ENCODE measurements at places on chromosomes 16 and 17.

GRCh38 chr17:62649570-62649969, 22.1 kb downstream of the MRC2 start:
- DNase-seq, result no peak

GRCh38 chr17:50280068-50280467, 5.8 kb downstream of the TMEM92 start:
- no peak for DNase-seq

- no peak for DNase-seq
Observed at GRCh38 chr17:4019275-4019674, 55.0 kb upstream of the ATP2A3 start.

- no peak for DNase-seq
Observed at GRCh38 chr16:89014403-89015230, 37.6 kb upstream of the CBFA2T3 start.

GRCh38 chr16:20740007-20740883, 1.4 kb downstream of the THUMPD1 start:
- DNase-seq, result no peak

GRCh38 chr17:1058423-1059130, 61.6 kb downstream of the TIMM22 start:
- no peak for DNase-seq

DNA sequence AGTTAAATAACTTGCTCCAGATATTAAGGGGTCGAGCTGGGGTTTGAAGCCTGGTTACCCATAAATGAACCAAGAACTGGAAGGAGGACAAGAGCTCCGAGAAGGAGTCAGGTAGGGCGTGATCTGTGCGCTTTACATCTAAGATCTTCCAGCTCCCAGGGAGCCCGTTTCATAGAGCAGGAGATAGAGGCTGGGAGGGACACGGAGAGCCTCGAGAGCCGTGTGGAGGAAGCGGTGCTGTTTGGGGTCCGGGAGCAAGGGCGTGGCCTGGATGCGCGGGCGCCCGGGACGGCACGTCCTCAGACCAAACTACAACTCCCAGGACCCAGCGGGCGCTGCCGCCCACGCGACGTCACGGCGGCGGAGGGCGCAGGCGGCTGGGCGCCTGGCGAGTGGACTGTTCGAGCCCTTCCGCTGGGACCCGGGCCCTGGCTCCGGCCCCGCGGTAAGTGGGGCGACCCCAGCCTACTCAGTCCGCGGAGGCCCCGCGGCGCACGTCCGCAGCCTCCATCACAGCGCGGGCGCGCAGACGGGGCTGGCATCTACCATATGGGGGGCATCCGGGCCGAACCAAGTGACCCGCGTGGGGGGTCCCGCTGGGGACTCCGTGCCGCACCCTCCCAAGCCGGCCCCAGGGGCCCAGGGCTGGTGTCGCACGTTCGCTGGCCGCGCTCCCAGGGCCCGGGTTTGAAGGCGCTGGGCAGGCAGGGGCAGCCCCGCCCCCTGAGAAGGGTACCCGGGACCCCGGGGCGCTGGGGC, at the start of gene BCKDK:
Gene BCKDK, plus strand, starts transcription at position 352 of the 759 bp plus-strand sequence. CDS start 838 bp downstream, outside the sequence.
- peak; percentile 29 for DNase-seq

Measured in stimulated activated CD8-positive, alpha-beta memory T cell treated with anti-CD3 and anti-CD28 coated beads, Interleukin-4, amount 100 ng/mL, for 1 hour (primary cell).